RWPE2 (cell line): ENCODE measurements at places on chromosomes 13 and 19.
A peak's percentile ranks its signal among the peaks of the same experiment; 100 is the strongest.

GRCh38 chr19:45351401-45351952 lies 10.9 kb downstream of the KLC3 start:
- DNase-seq = peak; percentile 65

DNA sequence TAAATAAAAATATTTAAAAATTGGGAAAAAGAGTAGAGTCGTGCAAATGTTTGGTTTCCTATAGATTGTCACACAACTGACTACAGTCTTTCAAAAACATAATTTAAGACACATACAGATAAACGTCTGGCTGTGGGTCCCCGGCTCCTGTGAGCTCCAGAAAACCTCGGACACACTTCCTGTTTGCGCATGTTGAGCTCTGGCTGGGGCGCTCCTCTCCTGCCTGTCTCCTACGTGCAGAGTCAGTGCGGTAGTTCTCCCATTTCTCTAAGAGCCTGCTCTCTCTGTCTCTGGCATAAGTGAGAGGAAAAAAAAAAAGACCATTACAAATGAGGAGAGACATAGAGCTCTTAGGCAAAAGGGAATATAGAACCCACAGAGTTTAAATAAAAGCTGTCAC lies 128.2 kb upstream of the OBI1 start:
- no peak for DNase-seq

- no peak for DNase-seq
Measured at GRCh38 chr19:15437355-15438123, 12.2 kb downstream of the WIZ start.

- DNase-seq = no peak
Measured at GRCh38 chr19:18894254-18895037, 1.5 kb downstream of the CERS1 start.

DNA sequence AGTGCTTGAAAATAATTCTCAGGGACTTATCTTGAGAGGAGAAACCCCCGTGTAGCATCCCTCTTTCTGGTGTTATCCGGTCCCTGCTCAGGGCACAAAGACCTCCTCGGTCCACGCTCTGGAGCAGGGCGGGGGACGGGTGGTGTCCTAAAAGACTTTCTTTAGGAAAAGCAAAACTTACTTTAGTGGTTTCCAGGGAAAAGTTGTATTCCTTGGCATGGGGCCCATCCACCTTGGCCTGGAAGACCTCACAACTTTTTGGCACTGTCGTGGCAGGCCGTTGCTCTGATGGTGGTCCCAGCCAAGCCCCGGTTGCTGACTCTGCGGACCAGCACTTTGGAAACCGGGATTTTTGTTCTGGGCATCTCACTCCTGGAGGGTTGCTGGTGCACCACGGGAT lies 2.7 kb downstream of the AMER2 start:
- no peak for DNase-seq

DNA sequence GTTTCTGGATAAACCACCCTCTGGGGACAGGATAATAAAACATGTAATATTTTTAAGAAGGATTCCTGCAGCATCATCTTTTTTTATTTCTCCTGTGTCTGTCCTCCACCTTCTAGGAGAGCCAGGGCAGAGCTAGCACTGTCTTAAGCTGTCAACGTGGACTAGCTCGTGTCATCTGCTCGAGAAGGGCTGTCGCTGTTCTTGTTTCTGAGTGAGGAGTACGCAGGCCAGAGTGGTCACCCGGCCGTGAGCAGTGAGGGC lies 13.9 kb downstream of the CAPN12 start:
- no peak for DNase-seq

DNA sequence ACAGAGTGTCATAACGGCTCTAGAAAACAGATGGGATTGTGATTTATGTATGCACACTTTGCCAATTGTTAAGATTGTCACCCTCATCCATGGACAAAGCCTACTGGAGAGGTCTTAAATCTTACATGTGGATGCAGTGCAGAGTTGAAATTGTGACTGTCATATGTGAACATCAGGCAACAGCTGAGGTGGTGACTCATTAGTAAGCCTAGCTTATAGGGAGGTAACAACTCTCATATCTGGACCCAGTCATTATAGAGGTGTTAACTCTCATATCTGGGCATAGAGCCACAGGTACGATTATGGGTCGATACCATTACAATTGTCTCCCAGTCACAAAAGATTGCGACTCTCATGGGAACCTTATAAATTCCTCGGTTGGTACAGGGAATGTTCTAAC lies 29.8 kb upstream of the ZNF254 start:
- DNase-seq = no peak

DNA sequence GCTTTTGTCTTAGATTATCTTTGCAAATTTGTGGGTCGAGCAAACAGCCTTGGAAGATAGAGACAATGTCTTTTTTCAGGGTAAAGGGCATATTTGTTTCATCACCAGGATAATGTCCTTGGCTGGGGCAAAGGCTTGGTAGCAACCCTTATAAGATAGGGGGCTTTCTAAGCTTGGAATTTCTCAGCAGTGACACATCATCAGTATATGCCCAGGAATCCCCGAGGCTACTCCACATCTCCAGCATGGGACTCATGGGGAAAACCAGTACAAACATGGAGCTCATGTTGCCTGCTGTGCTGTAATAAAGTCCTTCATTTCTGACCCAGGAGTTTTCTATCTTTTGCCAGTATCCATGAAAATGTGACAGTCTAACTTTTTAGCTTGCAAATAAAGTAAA lies 77.1 kb downstream of the DCLK1 start:
- DNase-seq = no peak

DNA sequence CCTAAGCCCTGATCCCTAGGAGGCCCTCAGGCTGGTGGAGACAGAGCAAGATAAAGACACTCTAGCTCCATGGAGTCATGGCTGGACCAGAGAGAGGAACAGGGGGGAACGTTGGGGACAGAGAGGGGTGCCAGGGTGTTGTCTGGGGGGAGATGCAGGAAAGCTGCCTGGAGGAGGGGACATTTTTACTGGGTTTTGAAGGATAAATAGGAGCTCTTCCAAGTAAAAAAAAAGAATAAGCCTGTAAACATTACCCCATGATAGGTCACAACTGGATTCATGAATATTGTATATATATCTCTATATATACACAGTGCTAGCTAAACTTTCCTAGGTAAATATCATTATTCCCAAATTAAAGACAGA lies 714 bp downstream of the HSH2D start:
- DNase-seq = no peak

GRCh38 chr13:91167706-91168385 lies 179.6 kb upstream of the MIR17HG start:
- DNase-seq = no peak

- DNase-seq = no peak
Measured at GRCh38 chr19:45291834-45292233, 30.8 kb downstream of the CKM start.

DNA sequence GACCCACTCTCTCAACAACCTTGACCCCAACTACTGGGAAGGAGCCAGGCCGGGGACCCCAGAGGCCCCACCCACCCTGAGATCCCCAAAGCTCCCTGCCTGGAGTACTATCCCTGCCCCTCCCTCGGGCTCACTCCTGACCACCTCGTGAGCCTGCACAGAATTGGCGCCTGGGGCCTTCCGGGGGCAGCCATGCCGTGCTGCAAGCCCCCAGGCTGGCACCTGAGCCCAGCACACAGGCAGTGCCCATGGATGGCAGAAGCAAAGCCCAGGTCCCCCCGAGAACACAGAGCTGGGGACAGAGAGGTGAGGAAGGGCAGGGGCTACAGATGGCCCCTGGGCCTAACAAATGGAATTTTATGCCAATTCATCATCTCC lies 13.9 kb downstream of the LSM4 start:
- DNase-seq = no peak

DNA sequence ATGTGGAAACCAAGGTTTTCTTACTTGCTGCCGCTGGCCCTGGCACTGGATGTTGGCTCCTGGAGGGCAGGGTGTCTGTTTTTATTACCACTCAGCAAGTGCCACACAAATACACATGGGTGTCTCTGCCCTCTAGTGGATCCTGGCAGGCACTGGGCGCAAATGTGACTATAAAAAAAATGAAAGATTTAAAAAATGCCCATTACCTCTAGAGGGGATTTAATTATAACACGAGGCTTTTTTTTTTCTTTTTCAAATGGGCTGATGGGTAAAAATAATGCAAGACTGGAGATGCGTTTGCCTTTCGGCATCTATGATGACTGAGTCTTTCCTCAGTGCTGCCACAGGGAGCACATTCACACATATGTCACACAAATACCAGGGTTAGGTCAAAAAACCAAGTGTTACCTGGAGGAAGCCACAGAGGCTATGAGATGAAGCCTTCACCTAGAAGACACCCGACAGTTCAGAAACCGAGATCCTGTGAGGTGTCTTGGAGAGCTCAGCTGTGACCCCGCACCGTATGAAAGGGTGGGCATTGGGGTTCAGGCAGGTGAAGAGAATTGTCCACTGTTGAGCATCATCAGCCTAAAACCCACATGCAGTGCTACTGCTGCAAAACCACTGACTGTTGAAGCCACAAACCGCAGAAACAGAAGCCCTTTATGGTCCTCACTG lies 25.7 kb downstream of the CHAMP1 start:
- DNase-seq = no peak

DNA sequence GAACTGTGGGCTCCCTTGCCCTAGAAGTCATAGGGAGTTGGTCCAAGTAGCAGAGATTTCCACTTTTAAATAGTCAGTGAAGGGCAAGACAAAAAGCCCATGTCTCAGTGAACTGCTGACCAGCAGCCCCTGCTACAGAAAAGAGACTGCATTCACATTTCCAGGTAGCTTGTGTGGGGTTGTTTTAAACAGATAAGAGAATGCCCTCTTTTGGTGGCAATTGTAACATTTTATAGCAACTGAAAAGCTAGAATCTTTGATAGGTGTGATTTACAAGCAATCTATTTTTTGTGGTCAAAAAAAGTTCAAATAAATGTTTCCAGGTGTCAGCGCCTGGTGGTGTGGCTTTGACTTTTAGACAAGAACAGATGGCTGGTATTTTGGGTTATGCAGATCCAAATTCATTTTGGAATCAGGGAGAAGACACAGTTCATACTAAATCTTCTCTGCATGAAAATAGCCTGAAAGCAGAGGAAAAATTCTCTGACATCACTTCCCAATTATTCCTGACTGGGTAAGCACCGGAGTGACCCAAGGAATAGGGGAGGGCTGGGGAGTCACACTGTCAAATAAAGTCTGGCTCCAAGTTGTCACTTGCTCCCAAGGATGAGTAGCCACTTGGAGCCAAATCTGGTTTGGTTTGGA lies 26.2 kb upstream of the GPR12 start:
- no peak for DNase-seq

DNA sequence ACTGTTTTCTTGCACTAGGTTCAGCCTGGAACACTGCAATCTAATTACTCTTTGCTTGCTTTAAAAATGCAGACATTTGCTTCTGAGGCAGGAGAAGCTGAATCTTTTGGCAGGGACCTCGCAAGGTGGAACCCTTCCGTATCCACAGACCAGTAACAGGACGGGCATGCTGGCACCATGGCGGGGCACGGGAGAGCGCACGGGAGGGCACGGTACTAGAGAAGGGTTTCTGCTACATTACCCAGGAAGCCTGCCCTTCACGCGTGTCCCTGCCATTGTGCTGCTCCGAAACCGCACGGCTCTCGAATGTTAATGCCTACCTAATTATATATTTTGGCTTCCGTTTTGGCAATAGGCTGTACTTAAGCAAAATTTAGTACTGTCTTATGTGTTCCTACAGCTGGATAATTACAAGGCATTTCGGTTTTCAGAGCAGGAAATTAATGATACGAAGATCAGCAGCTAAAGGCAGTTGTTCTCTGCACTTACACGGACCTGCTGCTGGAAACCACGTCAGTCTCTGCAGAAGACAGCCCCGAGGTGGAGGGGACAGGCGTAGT lies 430.4 kb downstream of the IRS2 start:
- no peak for DNase-seq

DNA sequence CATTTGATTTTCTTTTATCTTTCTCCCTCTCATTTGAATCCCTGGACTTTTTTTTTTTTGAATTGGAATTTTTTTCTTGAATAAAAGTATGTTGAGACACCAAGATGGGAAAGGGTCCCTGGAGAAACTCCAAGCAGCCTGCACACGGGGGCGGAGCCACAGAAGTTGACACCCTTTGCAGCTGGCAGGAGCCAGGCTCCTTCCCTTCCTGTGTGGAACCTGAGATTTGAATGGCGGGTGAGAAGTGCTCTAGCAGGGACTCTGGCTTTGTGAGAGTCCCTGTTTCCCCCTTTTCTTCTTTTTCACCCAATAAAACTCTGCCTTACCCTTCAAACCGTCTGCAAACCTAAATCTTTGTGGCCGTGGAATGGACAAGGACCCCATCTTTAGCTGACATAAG lies 1381.0 kb upstream of the MIR17HG start:
- no peak for DNase-seq

GRCh38 chr19:38208571-38208970 lies 15.5 kb downstream of the DPF1 start:
- DNase-seq = no peak

DNA sequence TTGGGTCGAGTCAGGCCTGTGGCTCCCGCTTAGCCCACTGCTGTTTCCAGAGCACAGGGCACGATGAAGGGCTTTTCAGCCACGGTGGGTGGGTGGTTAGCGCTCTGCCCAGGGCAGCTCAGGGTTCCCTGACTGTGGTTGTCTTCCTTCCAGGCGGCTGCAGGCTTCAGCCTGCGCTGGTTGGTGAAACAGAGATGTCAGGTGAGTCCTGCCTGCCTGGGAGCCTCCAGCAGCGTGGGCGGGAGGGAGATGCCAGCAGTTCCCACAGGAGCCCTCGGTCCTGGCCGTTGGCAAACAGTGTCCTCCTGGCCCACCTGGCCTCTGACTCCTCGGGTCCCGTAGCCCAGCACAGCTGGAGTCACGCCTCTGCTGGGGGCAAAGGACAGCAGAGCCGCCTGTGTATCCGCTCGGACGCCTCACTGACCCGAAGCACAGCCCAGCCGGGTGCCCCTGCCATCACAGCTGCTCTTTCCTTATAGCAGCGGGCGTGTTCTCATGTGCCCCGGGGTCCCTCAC lies 9.7 kb downstream of the ADAT3 start:
- DNase-seq = no peak

- DNase-seq = no peak
Measured at GRCh38 chr13:42494157-42494556, 79.8 kb upstream of the TNFSF11 start.

DNA sequence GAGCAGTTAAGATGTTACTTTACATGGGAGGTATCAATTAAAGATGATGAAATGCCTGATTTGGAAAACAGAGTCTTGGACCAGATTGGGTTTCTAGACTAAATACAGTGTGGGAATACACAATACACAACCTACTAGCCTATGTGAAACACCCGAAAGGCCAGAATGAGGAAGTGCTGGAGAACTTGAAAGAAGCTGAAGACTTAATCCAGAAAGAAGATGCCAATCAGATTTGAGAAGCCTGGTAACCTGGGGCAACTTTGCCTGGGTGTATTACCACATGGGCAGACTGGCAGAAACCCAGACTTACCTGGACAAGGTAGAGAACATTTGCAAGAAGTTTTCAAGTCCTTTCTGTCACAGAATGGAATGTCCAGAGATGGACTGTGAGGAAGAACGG lies 43.2 kb downstream of the N4BP2L1 start:
- no peak for DNase-seq
